AG04449 (cell line): ENCODE measurements at places on chromosomes 1 and 21.

DNA sequence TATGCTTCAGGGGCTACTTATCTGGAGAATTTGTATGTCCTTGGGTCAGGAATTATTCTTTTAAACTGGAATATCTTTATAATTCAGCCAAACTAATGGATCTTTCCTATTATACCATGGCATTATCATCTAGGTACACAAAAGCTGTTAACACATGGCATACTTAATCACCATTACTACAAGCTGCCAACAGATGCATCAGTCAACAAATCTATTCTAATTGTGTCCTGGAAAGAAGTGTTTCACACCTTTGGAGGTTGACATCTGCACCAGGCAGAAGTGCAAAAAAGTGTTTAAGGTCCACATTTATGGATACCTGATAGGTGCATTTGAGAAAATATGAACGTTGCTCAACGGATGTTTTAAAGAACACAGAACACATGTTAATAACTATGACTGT, 470.2 kb upstream of the ADGRL2 start:
- DNase-seq = no peak

GRCh38 chr1:162639718-162640117, 7.5 kb downstream of the DDR2 start:
- no peak for DNase-seq

GRCh38 chr1:40531381-40532061, at the start of gene ZNF684:
TSS of gene ZNF684 (plus strand) at chr1:40531637. CDS start at chr1:40533167, 1,530 bp downstream.
- peak; percentile 74 for DNase-seq

GRCh38 chr1:190170321-190170720, 307.3 kb downstream of the BRINP3 start:
- no peak for DNase-seq

GRCh38 chr1:11918799-11919519, 7.3 kb downstream of the KIAA2013 start:
- peak; percentile 40 for DNase-seq

GRCh38 chr1:246338546-246338945, 168.5 kb downstream of the SMYD3 start:
- no peak for DNase-seq

DNA sequence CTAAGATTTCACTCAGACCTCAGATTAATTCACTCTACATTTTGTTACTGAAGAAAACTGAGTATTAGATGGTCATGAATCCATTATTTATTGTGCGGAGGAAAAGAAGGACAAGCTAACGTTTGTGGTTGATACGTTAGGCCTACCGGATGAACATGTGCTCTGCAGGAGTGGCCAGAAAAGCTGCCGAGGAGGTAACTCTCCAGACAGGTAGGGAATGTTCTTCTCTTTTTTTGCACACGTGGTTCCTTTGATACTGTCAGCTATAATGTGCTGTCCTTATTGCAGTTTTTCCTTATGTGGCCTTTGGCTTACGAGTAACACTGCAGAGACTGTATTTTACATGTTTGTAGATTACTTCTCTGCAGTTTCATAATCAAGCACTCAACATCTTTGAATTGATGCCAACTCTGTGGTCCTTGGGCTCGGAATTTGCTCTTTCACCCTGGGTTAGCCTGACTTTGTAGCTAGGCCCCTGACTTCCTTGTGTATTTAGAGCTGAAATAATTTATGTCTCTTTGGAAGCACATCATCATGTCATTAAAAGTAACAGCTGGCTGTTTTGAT, 13.6 kb downstream of the MTR start:
- DNase-seq = no peak

GRCh38 chr21:42703965-42704364, 50.5 kb downstream of the PDE9A start:
- no peak for DNase-seq

DNA sequence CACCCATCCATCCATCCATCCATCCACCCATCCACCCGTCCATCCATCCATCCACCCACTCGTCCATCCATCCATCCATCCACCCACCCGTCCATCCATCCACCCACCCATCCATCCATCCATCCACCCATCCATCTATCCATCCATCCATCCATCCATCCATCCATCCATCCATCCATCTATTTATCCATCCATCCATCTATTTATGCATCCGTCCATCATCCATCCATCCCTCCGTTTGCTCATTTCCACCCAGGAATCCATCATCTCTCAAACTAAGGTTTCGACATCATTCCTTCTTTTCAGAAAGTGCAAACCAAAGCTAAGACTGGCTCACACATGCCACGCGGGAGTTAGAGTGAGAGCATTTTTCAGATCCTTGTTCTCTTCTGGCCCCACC, 52.8 kb upstream of the POFUT2 start:
- DNase-seq = no peak

DNA sequence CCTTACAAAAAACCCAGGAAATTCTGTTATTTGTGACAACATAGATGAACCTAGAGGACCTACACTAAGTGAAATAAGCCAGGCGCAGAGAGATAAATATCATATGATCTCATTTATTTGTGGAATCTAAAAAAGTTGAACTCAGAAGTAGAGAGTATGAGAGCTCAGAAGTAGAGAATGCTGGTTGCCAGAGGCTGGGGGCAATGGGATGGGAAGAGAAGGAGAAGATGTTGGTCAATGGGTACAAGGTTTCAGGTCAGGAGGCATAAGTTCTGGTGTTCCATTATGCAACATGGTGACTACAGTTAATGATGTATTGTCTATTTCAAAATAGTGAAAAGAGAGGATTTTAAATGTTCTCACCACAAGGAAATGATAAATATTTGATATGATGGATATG, 259.1 kb upstream of the POU3F1 start:
- no peak for DNase-seq

DNA sequence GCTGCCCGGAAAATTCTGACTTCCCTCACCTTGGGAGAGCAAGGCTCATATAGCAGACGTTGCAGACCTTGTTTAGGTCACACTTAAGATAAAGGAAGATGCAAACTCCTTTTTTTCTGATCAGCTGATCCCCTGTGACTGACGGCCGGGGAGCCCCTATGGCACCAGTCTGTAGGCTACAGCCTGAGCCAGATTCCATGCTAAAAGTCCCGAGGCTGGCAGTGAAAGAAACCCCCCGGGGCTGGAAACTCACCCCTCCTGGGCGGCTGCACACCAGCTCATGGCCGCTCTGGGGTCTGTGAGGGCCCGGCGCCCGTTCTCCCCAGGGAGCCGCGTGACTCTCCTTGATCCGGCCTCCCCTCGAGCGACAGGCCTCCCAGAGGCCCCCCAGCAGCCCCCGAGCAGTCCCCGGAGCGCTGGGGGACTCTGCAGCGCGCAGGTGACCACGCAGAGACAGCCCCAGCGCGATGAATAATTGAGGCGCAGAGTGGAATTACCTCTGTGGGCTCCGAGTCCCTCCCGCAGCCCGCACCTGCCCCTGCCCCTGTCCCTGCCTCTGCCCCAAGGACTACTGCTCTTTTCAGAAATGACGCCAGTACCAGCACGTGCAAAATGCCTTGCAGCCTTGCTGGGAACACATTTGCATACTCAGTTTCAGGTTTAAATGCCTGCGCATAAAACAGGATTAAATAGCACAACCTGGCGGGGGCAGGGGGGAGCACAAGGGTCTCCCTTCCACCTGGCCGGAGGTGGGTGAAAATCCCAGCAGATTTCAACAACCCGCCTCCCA, 62.6 kb upstream of the CLDN14 start:
- DNase-seq = no peak

DNA sequence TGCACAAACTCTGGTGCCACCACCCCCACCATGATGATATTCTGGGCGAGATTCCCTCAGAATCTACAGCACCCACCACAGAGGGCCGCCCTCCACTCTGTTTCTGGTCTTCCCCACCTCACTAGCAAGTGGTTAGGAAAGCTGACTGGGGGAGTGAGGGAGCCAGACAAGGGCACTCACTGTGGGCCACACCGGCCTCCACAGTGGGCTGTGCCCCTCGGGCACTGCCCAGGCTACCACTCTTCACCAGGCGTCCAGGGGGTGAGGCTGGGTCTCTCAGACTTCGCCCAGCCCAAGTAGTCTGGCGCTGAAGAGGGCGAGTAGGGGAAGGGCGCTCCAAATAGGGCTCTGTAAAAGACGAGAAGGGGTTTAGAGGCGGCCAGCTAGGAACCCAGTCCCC, 11.2 kb upstream of the GATAD2B start:
- DNase-seq = no peak

GRCh38 chr1:153774780-153775457, at the start of gene SLC27A3:
TSS of gene SLC27A3 (plus strand) at chr1:153775407. CDS start at chr1:153775498, 91 bp downstream.
- DNase-seq = no peak

- peak; percentile 47 for DNase-seq
Observed at GRCh38 chr1:7469255-7469938, 301.7 kb upstream of the VAMP3 start.

DNA sequence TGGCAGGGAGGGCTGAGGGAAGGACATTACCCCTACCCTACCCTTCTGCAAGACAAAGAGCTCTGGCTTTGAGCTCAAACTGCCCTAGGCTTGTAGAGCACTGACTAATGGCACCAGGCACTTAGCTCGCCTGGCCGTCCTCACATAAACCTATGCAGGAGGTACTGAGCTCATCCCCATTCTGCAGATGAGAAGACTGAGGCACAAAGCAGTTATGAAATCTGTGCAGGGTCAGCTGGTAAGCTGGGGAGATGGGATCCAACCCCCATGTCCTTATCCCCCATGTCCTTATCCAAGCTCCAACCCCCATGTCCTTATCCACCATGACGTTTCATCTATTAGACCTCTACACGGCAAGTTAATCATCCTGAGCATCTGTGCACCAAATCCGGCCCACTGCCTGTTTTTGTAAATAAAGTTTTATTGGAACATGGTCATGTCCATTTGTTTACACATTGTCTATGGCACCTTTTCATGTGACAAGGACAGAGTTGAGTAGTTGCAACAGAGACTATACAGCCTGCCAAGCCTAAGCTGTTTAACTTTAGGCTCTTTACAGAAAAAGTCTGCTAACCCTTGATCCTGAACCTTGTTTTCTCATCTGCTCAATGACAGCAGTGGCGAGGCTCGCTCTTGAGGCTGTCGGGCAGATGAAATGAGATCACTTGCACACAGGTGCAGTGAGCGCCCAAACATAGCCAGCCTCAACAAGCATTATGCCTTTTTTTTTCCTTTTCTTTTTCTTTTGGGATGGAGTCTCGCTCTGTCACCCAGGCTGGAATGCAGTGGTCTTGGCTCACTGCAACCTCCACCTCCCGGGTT, 86.8 kb downstream of the FBXO2 start:
- DNase-seq = no peak

GRCh38 chr1:9724706-9725476, 73.4 kb downstream of the PIK3CD start:
- DNase-seq = no peak

- DNase-seq = no peak
Observed at GRCh38 chr21:41669533-41669830, 97.4 kb downstream of the RIPK4 start.

DNA sequence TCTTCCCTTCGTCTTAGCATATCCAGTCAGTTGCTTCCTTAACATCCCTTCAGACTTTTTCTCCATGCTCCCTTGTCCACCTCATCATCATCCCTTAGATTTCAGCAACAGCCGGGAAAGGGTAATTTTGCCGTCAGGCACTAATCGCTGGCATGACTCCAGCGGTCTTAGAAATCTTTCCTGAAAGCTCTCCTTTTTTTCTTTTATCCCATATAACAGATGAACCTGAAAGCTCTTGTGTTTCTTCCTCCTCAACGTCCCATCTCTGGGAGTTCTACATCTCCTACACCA, 10.4 kb upstream of the BOLA1 start:
- no peak for DNase-seq

DNA sequence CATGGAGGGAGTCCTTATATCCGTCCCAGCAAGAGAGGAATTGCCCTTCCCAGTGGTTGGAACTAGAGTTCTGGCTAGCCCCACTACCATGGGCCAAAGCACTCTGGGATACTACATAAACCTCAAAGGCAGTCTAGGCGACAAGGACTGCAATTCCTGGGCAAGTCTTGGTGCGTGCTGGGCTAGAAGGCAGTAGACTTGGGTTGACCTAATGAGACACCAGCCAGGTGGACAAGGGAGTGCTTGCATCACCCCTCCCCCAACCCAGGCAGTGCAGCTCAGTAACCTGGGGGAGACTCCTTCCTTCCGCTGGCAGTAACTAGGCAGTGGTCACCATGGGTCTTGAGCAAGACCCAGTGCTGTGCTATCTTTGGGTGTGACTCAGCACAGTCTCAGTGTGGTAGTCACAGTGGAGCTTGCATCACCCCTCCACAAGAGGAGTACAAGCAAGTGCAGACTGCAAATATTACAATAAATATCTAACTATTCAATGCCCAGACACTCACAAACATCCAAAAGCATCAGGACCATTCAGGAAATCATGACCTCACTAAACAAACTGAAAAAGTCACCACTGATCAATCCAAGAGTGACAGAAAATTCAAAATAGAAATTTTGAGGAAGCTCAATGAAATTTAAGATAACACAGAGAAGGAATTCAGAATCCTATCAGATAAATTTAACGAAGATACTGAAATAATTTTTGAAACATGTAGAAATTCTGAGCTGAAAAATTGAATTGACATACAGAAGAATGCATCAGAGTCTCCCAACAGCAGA, 84.7 kb upstream of the LYPLAL1 start:
- DNase-seq = peak; percentile 73

DNA sequence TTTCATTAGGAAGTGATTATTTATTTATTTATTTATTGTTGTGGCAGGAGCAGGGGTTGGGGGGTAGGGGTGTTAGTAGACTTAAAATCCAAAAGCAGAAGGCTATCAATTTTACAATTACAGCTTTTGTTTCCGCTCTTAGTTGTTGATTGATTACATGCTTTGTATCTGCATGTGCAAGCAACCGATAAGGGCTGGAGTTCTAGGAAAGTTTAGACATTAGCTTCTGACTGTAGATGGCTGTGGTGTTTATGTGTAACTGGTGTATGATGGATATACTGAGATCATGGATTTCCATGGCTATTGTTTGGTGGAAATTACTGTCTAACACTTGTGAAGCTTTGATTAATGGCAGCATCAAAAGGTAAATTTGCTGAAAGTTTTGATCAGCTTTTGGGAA, 2.8 kb downstream of the ST6GALNAC5 start:
- no peak for DNase-seq

DNA sequence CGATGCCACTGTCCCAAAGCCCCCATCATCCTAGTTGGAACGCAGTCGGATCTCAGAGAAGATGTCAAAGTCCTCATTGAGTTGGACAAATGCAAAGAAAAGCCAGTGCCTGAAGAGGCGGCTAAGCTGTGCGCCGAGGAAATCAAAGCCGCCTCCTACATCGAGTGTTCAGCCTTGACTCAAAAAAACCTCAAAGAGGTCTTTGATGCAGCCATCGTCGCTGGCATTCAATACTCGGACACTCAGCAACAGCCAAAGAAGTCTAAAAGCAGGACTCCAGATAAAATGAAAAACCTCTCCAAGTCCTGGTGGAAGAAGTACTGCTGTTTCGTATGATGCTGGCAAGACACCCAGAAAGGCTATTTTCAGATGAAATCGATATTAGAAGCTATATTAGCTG, 8.1 kb downstream of the RHOU start:
- DNase-seq = no peak

DNA sequence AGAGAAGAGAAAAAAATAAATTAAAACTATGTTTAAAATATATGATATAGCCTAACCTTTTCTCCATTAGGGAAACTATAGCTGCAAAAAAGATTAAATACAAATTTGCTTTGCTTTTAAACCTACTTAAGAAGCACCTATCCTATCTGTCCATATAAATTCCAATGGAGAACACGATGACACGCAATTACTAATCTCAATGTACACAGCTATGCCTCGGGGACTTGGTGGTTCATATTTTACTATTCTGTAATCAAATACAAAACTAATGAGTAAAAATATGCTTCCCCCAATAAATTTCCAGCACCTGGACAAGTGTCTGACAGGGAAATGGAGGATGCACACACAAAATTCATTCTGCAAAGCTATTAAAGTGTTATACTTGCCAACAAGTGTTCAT, 386.4 kb downstream of the LMO4 start:
- DNase-seq = no peak

- DNase-seq = no peak
Observed at GRCh38 chr1:160800142-160800541, 4.2 kb downstream of the LY9 start.
